ENCODE measurements at places on chromosomes 7 and 10.

GRCh38 chr10:124152139-124153022 lies 59.0 kb upstream of the CHST15 start:
- no peak for DNase-seq

DNA sequence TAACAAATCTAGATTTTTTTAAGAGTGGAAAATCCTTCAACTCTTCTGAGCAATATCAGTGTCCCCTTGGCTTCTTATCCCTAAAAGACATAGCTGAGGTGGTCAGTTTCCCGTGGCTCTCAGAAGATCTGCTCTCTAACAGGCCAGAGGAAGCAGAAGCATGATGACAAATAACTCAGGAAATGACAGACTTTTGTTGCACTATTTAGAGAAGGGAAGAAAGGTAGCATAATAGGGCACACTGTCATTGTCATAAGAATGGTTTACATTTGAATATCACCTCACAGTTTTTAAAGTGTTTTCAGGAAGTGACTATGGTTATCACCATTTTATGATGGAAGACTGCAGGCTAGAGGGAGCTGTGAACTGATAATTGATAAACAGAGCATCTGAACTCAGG lies 33.6 kb upstream of the RAPGEF5 start:
- no peak for DNase-seq

- DNase-seq: no peak
Observed at GRCh38 chr7:133560900-133561299, 308.0 kb downstream of the EXOC4 start.

DNA sequence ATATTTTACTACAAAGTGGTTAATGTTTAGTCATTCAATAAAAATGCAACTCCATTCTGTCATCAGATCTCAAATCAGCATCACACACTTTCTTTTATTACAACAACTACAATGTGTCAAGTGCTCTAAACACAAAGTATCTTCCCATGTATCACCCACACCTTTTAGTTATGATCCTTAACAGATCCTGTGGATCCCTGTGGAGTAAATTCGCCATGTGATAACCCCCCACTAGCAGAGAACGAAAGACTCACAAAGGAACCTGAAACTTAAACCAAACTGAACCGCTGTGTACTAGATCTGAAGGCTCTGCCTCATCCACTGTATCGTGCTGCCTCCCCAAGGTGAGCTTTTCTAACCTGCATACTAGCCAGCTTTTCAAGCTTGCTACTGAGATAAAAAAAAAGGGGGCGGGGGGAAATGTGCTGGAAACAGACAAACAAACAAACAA lies 1.7 kb downstream of the DPY19L1 start:
- peak; percentile 15 for DNase-seq

GRCh38 chr7:146956853-146957252 lies 840.3 kb downstream of the CNTNAP2 start:
- no peak for DNase-seq

DNA sequence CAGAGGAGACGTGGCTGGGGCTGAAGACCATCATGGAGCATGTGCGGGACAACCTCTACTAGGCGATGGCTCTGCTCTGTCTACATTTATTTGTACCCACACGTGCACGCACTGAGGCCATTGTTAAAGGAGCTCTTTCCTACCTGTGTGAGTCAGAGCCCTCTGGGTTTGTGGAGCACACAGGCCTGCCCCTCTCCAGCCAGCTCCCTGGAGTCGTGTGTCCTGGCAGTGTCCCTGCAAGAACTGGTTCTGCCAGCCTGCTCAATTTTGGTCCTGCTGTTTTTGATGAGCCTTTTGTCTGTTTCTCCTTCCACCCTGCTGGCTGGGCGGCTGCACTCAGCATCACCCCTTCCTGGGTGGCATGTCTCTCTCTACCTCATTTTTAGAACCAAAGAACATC lies 22.0 kb upstream of the CPA5 start:
- DNase-seq: no peak

DNA sequence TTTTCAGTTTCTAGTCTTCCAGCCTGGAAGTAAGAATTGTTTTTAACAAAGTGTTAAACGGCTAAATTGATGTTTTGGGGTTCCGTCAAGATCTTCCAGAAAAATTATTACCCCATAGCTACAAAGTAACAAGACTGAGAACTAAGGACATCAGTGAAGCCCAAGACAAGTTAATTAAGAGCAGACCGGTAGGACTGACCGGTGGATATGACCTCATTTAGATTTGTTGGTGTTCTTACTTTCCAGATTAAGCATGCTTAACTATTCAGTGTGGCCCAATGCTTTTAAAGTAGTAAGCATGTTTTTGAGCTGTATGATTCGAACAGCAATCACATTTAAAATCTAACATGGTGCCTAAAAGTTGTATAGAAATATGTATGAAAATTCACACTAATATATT lies 73.1 kb upstream of the RPA3 start:
- DNase-seq: no peak

DNA sequence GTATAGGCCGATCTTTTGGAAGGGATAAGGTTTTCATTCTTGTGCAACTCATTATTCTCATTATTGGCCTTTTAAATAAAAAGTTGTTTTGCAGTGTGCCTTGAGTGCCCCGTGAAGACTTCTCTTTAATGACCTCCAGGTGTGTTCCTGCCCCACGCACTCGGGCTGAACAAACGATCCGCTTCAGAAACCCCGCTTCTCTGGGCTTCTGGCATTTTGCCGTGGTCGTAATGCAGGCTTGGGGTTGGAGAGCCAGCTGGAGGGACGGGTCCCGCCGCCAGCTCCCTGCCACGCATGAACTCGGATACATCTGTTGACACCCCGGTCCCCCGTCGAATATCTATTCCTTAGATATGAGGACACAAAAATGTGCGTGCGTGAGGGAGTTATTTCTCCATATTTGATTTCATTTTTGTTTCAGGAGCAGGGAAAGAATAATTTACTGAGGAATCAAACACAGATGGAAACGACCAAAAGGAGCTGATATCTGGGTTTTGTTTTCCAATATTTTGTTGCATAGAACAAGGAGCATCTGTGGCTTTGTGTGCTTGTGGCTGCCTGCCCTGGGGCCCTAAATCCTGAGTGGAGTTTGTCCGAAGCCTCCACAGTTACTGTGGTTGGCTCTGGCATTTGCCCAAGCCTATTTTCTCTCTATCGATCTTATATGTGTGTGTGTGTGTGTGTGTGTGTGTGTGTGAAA lies 17.0 kb upstream of the TTYH3 start:
- DNase-seq: no peak

DNA sequence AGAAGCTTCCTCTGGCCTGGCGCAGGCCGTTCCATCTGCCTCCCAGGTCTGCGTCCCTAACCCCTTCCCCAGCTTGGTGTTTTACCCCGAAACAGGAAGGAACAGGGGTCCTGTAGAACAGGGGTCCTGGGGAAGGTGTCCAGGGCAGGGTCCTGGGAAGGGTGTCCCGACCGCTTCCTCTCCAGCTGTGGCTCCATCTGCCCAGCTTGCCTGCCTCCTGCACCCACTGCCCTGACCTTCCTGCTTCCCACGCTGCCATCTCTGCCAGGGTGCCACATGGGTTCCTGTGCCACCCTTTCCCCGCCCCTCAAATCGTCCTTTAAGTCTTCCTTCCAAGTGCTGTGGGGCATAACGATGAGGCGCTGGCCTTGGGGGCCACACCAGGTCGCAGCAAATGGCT lies 32.4 kb downstream of the WDR86 start:
- no peak for DNase-seq

DNA sequence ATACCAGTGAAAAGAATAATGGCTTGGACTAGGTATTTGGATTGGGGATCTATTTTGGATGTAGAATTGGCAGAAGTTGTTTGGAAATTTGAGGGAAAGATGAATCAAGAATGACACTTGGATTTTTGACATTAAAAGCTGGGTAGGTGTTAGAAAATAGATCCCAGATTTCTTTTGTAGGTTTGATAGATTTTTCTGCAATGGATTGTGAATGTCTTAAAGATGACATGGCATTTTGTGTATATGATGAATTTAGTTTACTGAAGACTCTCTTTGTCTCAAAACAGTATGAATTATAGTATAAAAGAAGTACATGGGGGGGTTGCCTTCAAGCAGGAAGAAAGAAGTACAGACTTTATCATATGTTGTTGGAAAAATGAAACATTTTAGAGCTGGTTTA lies 75.8 kb downstream of the MPLKIP start:
- DNase-seq: no peak

DNA sequence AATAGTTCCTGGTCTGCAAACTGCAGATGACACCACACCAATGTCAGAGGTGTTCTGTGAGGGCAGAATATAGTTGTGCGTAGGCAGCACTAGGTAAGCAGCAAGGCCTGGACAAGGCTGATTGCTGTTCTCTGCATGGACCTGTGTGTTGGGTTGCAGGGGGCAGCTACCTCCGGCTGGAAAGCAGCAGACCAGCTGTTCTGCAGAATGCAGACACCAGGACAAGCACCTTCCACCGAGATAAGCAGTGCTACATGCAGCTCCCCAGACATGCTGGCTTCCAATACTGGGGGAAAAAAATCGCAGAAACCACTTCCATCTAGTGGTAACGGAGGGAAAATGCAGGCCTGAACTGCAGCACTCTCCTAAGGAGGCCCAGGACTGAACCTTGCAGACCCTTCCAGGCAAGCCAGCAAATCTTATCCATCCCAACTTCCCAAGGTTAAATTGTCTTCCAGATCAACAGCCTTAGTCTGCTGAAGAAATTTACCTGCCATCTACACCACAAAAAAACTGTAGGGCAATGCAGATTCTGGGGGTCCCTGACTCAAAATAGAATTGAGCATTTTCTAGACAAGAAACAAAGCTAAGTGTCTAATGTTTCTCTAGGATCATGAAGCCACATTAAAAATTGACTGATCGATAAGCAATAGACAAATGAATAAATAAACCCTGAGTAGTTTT lies 50.5 kb upstream of the COBL start:
- DNase-seq: peak; percentile 80

DNA sequence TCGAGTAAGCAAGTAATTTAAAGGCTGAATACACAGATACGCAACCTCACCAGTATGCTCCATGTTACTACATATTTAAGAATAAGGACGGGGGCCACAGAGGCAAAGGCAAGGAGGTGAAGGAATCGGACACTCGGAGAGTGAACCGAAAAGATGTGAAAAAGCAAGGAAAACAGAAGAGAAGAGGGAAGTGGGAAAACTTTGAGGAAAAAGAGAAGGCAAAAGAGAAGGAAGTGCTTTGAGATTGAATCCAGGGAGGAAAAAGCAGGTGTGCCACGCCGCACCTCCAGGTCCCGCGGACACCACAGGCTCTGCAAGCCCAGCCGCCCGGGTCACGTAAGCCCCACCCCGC lies 367 bp upstream of the AVL9 start:
- DNase-seq: no peak

DNA sequence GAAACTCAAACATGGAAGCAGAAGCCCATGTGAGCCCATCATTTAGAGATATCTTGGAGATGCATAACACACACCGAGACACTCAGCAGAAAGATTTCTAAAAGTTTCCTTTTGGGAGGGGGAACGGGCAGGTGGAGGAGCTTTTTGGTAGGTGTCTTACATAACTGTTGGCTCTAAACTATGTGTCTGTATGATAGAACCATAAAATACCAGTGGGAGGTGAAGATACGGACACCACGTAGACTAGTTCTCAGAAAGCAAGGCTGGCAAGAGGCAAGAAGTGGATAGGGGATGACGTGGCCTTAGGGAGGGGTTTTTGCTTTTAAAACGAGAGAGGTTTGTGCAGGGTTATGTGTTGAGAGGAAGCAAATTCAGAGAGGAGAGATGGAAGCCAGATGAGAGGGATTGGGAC lies 36.5 kb downstream of the IL15RA start:
- no peak for DNase-seq

DNA sequence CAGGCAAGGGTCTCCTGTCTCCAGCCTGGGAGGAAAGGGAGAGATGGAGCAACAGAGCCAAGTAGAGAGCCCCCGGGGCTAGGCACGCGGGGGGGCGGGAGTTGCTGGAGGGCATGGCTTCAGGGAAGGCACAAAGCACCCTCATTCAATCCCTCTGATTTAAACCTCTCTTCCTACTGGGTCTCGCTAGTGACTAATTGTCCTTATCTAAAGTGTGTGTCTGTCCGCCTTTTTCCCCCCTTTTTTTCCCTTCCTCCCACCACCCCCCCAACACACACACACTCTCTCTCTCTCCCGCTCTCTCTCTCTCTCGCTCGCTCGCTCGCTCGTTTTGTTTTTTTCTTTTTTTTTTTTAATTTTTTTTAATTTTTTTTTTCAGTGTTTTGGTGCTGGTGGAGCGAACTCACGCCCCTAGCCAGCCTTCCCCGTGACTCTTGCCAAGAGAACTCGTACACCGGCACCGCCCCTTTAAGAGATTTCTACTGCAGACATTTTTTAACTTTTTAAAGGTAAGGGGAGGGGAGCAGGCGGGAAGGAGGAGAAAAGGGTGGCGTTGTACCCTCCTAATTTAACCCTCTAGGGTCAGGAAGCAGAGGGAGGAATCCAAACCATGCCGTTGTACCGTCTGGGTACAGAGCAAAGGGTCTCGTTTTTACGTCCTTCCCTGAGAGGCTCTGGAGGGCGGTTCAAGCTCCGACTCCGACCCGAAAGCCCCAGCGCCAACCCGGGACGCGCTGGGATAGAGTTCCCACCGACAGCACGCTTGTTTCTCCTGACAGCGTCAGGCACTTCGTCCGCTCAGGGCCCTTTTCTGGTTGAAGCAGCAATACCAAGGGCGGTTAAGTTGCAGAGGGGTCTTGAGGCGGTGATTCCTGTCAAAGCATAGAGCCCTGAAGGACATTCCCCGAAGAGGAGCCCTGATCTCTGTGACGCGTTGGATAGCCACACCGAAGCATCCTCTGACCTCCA lies at the start of gene HPSE2:
Gene HPSE2 (minus strand): TSS at position 195 of the 969 bp plus-strand sequence.
- no peak for DNase-seq

DNA sequence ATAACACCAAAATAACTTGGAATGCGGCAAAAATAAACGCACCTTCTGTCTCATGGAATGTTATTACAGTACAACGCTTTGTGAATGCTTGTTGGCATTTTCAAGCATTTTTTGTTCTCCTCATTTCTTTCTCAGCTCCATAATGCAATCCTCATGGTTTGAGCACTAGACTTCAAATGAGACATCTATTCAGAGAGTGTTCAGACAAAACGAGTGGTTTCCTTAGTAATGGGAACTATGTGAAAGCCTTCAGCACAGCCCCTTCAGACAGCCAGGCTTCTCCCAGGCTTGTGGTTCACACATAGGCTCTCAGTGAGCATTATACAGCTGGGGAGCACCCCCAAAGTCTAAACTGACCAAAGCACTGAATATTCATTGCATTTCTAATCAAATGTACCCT lies 8.6 kb upstream of the LRRN3 start:
- no peak for DNase-seq

GRCh38 chr10:50577010-50577409 lies 46.7 kb downstream of the SGMS1 start:
- no peak for DNase-seq

- DNase-seq: no peak
Observed at GRCh38 chr7:24902276-24902675, 77.7 kb downstream of the OSBPL3 start.

Measured in HEK293T (cell line).